ENCODE measurements at places on chromosomes 6 and 20. TPM values are rescaled to one million over a fixed set of nuclear protein-coding genes. Genes with fewer than 3 reads are reported as not detected.
A peak's percentile ranks its signal among the peaks of the same experiment; 100 is the strongest.

DNA sequence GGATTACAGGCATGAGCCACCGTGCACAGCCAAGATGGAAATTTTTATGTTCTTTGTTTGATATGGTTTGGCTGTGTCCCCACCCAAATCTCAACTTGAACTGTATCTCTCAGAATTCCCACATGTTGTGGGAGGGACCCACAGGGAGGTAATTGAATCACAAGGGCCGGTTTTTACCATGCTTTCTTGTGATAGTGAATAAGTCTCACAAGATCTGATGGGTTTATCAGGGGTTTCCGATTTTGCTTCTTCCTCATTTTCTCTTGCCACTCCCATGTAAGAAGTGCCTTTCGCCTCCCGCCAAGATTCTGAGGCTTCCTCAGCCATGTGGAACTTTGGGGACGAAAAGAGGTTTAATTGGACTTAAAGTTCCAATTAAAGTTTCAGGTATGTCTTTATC, 14.6 kb downstream of the EEF1A1 start:
- no peak for DNase-seq

DNA sequence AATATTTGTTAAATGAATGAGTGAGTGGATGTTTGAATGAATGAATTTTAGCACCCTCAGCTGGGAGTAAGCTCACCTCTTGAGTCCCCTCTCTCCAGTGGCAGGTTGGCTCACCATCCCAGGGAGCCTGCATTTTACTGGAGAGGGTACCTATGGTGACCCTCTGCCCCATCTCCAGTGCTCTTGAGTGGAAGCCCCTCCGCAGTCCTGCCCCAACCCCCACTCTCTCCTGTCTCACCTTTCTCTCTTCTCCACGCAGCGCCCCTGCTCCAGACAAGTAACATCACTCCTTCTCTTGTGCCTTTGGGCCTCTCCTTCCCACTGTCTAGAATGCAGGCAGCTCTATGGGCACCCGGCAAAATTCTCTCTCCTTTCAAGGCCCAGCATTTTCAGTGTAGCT, 11.3 kb downstream of the TGM3 start:
- DNase-seq, result no peak

DNA sequence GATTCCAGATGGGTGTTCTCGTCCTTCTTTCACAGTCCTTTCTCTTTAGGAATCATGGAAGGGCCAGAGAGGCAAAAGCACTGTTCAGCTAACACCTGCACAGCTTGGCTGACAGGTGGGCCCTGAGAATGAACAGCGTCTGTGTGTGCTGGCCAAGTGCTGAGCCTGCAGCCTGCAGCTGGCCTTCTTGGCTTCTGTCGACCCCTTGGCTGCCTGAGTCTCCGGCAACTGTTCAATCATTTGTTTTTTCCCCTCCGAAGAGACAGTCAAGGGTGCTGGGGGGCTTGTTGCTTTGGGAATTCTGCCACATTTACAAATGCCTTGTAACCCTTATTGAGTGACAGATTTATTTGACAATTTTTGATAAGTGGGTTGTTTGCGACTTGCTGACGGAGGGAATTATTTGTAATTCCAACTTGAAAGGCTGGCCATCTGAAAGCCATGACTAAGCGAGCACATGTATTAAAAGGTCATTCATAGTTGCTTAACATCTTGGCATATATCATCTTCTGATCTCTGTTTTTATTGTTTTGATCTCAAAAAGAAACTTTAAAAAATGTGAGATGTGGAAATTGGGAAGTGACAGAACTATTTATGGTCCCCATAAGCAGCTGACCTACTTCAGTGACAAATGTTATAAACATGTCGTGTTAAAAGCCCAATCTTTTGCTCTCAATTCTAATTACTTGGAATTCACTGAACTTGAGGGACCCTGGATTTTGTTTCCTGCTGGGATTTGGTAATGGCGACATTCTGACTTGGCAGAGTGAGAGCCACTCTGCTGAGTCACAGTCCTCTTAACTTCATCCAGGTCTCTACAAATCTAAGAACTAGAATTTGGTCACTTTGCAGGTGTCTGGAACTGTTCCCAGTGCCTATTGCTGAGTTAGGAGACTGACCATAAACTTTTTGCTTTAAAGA, 41.9 kb upstream of the FERMT1 start:
- peak; percentile 60 for DNase-seq

DNA sequence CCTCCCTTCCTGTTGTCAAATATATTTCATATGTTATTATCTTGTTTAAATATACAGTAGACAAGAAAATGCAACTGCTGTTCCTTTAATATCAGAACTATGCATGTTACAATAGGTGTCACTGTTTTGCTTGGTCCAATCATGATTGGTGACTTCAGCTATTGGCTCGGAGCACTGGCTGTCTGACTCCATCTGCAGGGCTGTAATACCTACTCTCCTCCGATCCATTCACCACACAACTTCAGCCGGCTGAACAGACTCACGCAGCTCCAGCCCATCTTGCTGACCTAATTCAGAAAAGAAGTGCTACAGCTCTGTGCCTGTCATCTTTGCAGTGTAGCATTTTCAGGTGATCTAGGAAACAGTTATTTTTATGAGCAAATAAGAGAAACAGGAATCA, at the start of gene BTBD3:
Gene BTBD3 (plus strand): TSS at position 231 of the 400 bp plus-strand sequence. CDS start 383 bp downstream, outside the sequence.
- peak; percentile 58 for DNase-seq

GRCh38 chr20:58219342-58219700, 9.1 kb downstream of the ANKRD60 start:
- DNase-seq, result no peak

GRCh38 chr6:46509063-46509462, 17.8 kb upstream of the RCAN2 start:
- no peak for DNase-seq

- DNase-seq, result no peak
These were observed 328.5 kb upstream of the QKI start for GRCh38 chr6:163085861-163086623.

DNA sequence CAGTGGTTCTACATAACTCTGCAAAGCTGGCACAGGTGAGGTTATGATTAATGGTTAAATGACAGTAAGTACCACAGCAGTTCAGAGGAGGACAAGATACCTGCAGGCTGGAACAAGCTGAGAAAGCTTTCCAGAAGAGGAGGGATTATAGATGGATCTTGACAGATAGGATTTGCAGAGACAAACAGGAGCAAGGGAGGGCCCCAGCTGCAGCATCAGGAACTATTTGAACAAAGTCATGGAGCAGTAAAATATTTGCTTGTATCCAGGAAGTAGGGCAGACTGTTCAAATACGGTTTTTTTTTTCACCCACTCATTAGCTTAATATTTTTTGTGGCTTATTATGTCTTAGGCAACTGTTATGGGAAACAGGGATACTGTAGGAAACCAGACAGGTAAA, 144.4 kb upstream of the MAN1A1 start:
- DNase-seq, result no peak

DNA sequence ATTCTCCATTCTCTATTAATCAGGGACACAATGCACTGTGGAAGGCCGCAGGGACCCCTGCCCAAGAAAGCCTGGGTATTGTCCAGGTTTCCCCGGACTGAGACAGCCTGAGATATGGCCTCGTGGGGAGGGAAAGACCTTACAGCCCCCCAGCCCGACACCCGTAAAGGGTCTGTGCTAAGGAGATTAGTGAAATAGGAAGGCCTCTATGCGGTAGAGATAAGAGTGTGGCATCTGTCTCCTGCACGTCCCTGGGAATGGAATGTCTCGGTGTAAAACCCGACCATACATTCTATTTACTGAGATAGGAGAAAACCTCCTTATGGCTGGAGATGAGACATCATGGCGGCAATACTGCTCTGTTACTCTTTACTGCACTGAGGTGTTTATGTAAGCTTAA, 15.7 kb upstream of the EIF2S2 start:
- no peak for DNase-seq

- no peak for DNase-seq
These were observed 66.8 kb upstream of the BTBD3 start for GRCh38 chr20:11850901-11851300.

- DNase-seq, result peak; percentile 64
These were observed 5.2 kb downstream of the FNDC1 start for GRCh38 chr6:159174263-159174969.

DNA sequence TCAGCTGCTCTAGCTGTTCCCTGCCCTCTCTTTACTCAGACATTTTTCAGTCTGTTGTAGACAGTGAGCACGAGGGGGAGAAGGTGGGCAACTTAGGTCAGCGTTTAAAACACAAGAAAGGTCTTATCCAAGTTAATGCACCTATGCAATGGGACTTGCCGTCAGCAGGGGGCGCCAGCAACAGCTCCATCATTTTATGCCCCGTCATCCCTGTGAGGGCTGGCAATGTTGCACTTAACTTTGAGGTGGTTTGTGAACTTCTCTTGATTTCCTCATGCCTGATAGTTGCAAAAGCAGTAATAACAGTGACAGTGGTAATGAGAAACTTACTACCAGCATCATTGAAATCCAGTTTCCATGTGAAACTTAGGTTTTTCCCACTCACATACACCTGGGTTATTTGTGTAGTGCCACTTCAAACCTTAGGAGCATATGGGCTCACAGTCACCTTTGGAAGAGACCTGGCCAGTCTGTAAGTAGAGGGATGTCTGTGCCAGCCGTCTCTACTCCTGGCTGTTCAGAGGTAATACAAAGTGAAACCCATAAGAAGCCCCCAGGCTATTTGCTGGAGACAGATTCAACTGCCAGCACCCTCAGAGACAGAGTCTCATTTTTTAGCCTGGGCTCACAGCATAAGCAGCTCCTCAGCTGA, 44.9 kb upstream of the ID1 start:
- DNase-seq, result peak; percentile 65

- no peak for DNase-seq
These were observed 59.5 kb upstream of the ARMH2 start for GRCh38 chr6:24858177-24858653.

DNA sequence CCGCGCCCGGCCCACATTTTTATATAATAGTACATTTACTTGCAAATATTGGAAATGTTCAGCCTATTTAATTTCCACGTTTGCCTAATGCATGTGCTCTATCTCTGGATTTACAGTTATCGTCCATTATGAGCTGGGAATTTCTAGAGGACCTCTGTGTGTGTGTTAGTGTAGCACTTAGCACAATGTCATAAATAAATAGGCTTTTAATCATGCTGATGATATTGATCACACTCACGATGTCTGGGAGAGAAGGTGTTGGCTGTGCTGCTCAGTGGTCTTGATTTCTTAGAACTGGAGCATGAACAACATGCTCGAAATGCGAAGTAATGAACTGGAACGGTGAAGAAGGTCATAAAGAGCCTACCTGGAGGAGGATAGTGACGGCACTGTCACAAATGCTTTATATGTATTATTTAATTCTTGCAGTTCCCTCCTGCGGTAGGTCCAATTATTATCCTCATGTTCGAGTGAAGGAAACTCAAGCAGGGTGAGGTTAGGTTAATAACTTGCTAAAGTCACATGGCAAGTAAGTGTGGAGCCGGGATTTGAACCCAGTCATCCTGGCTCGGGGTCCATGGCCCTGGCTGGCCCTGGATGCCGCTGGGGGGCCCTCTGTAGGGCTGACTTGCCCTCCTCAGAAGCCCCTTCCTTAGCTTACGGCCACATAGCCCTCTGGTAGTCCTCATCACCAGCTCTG, 130.8 kb downstream of the ZDHHC14 start:
- DNase-seq, result no peak

SLC22A23 gene
- total RNA-seq, result 27.6 TPM

TMEM200A gene
- total RNA-seq, result 20.9 TPM

SNAP25 gene
- total RNA-seq, result 26.1 TPM

ABHD16B gene
- total RNA-seq, result not detected

PTCRA gene
- 2.0 TPM for total RNA-seq
